ENCODE measurements at places on chromosomes 7 and 10. TPM values are rescaled to one million over a fixed set of nuclear protein-coding genes. Genes with fewer than 3 reads are reported as not detected.

The NET1 gene
- 35.1 TPM for total RNA-seq

The BRI3 gene
- total RNA-seq: 66.8 TPM

The AGAP5 gene
- 10.1 TPM for total RNA-seq

The ELFN1 gene
- total RNA-seq: not detected

- DNase-seq: no peak
Observed at GRCh38 chr10:15324611-15325010, 46.5 kb downstream of the FAM171A1 start.

GRCh38 chr7:452226-452751 lies 67.4 kb downstream of the PDGFA start:
- no peak for DNase-seq

The SPDYE1 gene
- total RNA-seq: not detected

GRCh38 chr7:51229106-51229537 lies 87.5 kb downstream of the COBL start:
- DNase-seq: no peak

- DNase-seq: no peak
Observed at GRCh38 chr10:128804411-128804810, 662.6 kb upstream of the MGMT start.

DNA sequence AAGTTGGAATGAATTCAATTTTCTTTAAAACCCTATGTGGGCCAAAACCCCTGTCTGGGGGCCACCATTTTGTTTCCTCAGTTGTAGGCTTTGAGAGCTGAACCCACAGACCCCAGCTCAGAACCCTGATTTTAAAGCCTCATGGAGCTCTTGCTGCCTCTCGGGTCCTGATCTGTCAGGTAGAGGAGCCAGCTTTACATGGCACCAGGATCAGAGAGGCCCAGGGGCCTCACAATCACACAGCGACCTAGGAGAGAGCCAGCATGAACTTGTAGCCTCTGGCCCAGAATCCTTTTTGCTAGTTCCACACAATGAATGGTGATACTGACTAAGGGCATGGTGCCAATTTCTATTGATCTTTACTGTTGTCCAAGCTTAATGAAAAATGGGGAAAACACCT lies 84.3 kb upstream of the SORCS3 start:
- DNase-seq: no peak

DNA sequence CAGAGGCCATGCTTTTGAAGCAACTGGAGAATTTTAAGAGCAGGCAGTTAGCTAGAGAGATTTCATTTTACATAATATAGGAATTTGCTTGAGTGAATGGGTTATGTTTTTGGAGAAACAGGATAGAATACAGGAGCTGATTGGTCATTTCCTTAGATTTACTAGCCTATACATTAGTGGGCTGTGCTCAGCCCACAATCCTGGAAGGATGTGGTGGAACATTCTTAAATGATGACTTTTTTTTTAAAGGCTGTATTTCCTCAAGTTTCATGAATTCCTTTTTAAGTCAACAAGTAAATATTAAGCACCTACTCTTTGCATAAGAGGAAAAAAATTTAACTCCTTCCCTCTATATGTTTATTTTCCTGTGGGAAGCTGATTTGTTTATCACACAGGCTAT lies 314.4 kb upstream of the BMPER start:
- no peak for DNase-seq

GRCh38 chr10:34477249-34477648 lies 337.8 kb downstream of the PARD3 start:
- no peak for DNase-seq

The ENO4 gene
- total RNA-seq: not detected

DNA sequence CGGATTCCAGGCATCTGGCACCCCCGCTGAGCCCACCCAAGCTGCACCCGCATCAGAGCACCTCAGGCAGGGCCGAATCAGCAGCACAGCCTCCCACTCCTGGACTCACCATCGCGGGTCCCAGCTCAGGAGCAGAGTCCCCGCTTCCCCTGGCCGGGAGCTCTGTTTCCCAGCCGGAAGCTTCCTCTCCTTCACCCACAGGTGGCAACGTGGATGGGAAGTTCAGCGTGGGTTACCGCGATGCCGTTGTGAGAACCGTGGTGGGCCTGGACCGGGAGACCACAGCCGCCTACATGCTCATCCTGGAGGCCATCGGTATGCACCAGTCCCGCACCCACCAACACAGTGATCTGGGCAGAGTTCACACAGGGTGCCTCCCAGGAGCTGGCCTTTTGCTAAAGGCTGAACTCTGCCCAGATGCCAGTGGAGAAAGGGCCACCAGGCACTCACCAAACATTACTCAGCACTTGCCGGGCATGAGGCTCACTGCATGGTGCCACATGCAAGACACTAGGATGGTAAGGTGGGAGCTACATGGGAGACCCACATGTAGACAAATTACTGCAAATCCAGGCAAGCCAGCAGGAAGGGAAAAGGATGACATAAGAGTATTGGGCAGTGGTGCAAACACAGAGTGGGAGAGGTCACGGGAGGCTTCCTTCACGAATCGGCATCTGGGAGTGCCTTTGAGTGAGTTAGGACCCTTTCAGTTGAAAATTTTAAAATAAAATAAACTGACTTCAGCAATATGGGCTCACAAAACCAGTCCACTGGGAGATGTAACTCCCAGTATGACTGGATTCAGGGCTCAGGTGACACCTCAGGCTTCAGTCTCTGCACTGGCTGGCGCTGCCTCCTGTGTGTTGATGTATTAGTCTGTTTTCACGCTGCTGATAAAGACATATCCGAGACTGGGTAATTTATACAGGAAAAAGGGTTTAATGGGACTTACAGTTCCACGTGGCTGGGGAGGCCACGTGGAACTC lies 10.4 kb downstream of the C10orf105 start:
- DNase-seq: no peak

The MYOZ1 gene
- total RNA-seq: not detected

The GIMAP8 gene
- total RNA-seq: 7.9 TPM

DNA sequence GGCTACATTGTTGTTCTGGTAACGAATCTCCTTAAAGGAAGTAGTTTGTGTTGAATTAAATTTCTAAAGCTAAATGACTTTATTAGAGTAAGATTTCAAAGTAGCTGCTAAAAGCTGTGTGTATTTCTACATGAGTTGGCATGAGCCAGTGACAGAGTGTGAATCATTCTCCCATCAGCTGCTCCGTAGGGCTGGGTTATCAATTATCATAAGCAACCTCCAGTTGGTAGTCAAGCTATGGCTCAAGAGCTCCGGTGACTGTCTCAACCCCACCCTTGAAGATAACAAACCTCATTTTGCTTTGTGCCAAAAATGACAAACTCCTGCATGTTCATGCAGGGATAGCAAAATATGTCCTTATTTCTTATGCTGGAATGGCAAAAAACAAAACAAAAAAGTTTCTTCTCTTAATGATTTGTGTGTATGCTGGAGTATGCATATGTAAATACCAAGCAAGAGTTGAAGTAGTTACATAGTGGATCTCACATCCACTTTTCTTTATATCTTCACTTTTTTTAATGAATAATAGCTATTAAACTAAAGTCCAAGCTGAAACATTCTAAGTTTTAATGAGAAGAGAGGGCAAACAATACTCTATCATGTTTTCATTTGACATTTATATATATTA lies 249.4 kb downstream of the CACNA2D1 start:
- DNase-seq: no peak

The GHITM gene
- 145 TPM for total RNA-seq

GRCh38 chr7:135558337-135558767 lies 635 bp downstream of the NUP205 start:
- DNase-seq: peak; percentile 89

- DNase-seq: peak; percentile 86
Observed at GRCh38 chr10:13074563-13075451, 25.2 kb upstream of the OPTN start.

DNA sequence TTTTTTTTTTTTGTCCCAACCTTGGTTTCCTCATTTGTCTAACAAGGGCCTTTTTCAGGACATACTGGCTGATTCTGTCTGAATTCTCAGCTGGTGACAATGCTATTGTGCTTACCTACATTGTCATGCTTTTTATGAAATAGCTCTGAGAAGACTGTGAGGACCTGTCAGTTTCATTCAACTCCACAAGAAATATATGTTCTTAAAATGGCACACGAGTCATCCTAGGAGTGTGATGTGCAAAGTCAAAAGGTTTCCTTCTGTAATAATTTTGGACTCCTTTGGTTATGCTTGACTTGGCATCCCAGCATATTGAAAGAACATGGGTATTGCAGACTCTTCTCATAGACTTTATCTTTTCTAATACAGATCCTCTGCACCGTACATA lies 316.0 kb downstream of the GFRA1 start:
- no peak for DNase-seq

DNA sequence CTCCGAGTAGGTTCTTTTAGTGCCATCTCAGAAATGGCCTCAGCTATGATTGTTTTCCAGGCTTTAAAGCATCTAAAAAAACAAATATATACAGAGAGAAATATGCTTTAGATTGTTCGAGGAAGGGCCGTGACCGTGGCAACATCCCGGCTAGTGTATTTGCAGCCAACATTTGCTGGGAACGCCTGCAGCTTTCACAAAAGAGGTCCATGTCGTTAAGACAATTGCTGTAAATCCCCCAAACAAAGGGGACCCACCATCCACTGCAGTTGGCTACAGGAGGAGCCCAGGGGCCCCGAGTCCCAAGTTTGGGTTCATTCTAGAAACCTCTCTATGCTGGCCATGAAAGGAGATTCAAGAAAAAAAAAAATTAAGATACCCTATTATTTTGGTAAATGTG lies 152.8 kb upstream of the TCF7L2 start:
- DNase-seq: no peak

DNA sequence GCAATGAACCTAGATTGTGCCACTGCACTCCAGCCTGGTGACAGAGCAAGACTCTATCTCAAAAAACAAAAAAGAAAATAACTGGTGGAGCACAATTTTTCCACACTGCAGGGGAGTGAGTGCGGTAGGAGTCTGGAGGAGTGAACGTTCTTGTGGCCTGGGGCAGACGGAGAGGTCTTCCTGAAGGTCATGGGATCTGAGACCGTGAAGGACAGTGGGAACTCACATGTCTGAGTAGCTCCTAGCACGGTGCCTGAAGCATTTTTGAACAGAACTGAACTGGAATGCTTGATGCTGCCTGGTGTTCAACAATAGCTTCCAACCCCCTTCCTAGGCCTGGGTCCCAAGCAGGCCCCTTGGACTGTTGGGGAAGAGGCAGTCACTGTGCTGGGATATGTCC lies 84.3 kb upstream of the PODXL start:
- DNase-seq: no peak

GRCh38 chr10:44036425-44036824 lies 348.5 kb downstream of the CXCL12 start:
- DNase-seq: no peak

The SPAM1 gene
- total RNA-seq: not detected

DNA sequence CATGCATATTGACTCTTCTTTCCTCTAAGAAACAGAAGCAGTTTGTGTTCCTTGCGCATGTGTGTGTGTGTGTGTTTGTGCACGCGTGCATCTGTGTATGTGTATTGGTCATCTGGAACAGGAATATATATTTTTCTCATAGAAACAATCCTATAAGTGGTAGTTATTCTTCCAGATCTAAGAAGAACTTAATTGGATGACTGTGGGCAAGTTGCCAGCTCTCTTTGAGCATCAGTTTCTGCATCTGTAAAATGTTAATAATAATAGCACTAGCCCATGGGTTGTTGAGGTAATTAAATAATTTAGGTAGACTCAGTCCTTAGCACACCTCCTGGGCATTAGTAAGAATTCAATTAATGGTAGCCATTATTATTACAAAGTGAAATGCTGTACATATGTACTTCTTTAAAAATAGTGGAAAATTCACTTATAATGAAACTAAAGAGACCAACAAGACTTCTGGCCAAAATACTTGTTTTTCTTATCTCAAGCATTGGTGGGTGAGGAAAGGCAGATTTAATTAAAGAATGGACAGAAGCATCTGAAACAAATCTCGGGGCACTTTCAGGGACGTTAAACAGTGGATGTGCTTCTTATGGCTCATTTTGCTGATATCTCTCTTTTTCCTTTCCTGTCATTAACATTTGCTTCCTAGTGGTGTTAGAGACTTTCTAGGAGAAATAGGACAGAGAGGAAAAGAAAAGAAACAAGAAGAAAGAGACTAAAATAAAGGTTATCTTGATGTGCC lies 124.9 kb upstream of the HABP2 start:
- no peak for DNase-seq

The ARHGAP19 gene
- 26.4 TPM for total RNA-seq

The SLC26A4 gene
- 7.8 TPM for total RNA-seq

DNA sequence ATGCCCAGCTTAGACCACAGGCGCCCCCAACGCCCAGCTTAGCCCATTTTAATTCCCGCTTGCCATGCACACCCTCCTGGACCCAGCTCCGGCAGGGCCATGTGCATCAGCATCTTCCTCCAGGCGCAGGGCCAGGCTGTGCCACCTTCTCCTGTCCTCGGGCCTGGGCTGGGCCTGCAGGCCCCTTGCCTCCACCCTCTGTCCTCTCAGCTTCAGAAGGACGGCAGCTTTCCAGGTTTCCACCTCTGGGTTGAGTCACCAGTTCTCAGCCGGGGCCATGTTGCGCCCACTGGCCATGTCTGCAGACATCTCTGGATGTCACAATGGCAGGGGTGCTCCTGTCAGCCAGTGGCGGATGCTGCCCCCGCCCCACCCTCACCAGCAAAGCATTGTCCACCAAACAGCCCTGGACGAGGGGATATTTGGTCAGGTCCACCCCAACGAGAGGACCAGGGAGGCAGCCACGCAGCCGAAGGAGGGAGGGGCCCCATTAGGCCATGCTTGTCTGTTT lies 59.1 kb upstream of the NKX6-2 start:
- DNase-seq: no peak

The HOXA9 gene
- not detected for total RNA-seq

GRCh38 chr10:53700278-53700677 lies 927.7 kb upstream of the MBL2 start:
- no peak for DNase-seq

- no peak for DNase-seq
Observed at GRCh38 chr10:7659560-7659959, 7.2 kb downstream of the ITIH5 start.

DNA sequence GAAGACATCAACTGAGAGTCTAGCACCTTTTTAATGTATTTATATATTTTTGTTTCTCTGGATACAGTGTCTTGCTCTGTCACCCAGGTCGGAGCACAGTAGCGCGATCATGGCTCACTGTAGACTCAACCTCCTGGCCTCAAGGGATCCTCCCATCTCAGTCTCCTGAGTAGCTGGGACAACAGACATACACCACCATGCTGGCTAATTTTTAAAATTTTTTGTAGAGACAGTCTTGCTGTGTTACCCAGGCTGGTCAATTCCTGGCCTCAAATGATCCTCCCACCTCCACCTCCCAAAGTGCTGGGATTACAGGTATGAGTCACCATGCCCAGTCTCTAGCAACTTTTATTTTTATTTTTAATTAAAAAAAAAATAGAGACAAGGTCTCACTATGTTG lies 51.4 kb upstream of the ANLN start:
- DNase-seq: no peak

DNA sequence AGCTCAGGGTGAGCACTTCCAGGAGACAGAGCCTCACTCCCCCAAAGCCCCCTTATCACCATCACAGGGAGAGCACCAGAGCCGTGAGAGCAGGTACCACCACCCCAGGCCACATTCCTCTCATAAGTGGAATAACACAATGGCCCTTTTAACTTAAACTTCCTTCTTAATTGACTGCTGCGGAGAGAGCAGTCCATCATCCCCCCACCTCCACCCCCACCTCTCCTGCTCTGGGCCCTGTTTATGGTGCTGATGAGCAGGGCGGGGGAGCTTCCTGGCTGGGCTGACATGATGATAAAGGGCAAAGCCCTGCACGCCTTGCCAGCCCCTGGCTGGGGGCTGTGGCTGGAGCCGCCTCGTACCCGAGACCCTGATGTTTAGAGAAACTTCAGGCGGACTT lies 81.4 kb upstream of the PODXL start:
- no peak for DNase-seq

GRCh38 chr7:70595755-70596597 lies 536.0 kb upstream of the GALNT17 start:
- DNase-seq: no peak
